ENCODE measurements at places on chromosomes 12 and 14. TPM values are rescaled to one million over a fixed set of nuclear protein-coding genes. Genes with fewer than 3 reads are reported as not detected.

Gene IL31
- total RNA-seq, result not detected

Gene PLBD1
- total RNA-seq, result 83.2 TPM

Gene B4GALNT1
- total RNA-seq, result 0.79 TPM

Gene ST8SIA1
- 1.7 TPM for total RNA-seq

Data from spleen (tissue), 13 donors.